ENCODE measurements at places on chromosomes 2 and 18.

DNA sequence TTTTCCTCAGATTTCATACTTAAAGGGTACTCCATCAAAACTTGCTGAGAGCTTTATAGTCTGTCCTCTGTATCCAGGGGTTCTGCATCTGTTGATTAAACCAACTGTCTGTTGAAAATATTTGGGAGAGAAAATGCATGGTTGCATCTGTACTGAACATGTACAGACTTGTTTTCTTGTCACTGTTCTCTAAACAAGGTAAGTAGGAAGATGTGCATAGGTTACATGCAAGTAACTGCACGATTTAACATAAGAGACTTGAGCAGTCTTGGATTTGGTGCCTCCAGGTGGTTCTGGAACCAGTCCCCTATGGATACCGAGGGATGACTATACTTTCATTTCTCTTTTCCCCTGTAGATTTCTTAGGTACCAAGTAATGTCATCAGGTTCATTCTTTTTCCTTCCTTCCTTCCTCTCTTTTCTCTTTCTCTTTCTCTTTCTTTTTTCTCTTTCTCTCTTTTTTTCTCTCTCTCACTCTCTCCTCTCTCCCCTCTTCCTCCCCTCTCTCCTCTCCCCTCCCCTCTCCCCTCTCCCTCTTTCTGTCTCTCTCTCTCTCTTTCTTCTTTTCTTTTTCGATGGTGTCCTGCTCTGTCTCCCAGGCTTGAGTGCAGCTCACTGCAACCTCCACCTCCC, 23.2 kb downstream of the ADNP2 start:
- no peak for DNase-seq

- DNase-seq: no peak
These were observed 69.3 kb downstream of the ALPK2 start for GRCh38 chr18:58559427-58560186.

DNA sequence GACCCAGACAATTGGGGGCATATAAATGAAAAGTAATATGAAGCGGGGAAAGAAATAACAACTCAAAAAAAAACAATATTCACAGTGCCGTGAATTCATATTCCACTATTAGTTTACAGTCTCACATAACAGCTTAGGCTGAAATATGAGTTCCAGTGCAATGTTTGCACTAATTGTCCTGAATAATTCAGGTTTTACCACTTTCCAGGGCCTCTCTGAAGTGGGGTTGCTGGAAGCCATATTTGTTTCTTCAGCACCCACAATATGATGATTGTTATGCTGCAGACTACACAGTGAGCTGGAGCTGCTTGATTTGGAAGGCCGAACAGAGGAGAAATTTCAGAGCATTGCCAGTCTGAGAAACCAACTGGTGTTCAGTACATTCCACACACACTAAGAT, 894.5 kb upstream of the ACVR2A start:
- no peak for DNase-seq

DNA sequence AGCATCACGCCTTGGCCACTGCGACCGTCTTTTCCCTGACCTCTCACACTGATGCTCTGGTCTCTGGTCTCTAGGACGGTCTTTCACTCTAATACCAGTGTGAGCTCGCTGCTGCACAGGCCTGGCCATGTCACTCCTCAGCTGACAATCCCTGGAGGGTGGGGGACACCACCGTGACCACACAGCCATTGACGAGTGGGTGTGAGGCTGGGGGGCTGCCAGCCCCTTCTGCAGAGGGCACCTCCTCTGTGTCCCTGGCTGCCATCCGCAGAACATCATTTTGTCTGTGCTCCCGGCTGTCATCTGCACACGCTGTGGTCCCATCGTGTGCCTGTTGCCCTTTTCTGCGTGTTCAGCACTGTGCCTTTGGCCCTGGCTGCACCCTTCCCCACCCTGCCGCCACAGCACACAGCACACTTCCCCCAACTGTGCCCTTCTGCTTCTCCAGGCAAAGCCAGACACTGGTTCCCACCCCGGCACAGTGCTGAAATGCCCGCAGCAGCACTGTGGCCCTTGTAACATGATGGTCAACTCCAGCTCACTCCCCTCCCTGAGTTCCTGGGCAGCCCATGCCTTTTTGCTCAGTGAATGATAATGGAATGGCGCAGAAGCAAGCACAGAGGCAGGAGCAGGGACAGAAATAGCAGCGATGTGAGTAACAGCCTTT, 30.4 kb upstream of the INHBB start:
- no peak for DNase-seq

- no peak for DNase-seq
These were observed 294.7 kb upstream of the HS6ST1 start for GRCh38 chr2:128613351-128613750.

DNA sequence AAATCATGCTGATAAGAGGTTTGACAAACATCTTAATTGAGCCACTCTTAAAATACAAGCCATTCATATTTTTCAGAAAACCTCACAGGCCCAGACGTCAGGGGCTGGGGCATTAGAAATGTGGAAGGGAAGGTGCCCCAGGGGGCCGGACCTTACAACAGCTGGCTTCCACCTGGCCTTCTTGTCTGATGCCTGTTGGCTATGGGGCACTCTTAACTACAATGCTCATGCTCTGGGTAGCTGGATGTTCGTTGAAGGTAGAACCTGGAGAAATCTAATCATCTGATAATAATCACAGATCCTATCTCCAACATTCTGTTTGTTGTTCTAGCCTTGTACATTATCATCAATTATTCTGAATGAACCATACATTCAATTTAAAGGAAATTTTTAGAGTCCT, 156.9 kb upstream of the SOX11 start:
- DNase-seq: no peak

DNA sequence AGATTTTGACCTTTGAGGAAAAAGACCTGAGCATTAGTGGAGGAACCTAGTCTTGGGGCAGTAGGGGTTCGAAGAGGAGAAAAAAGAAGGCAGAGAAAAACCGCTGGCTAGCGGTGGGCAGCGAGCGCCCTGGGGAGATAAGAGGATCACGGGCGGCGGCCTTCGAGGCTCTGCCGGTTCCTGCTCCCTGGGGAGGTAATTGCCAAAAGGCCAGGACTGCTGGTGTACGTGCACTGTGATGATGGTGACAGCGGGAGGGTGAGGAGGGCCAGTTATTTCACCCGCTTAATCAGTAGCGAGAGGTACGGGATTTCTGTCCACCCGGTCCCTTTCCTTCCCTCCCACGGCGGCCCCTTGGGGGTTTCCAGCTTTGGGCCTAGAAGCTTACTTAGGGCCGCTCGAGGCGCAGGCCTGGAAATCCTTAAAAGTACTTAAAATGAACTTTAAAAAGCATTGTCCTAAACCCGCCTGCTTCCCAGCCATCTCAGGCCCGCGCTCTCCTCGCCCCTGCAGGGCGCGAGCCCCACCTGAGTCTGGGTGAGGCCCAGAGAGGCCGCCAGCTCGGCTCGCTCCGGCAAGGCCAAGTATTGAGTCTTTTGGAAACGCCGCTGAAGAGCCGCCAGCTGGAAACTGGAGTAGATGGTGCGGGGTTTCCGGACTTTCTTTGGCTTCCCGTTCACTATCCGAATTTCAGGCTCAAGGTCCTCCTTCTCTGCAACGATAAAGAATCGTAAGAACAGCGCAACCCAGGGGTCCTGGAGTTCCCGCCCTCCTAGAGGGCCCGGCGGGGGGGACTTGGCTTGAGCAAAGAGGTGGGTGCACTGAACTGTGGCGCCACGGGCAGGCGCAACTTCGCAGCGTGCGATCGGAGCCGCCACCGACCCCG, 1.5 kb downstream of the DLX2 start:
- DNase-seq: no peak

DNA sequence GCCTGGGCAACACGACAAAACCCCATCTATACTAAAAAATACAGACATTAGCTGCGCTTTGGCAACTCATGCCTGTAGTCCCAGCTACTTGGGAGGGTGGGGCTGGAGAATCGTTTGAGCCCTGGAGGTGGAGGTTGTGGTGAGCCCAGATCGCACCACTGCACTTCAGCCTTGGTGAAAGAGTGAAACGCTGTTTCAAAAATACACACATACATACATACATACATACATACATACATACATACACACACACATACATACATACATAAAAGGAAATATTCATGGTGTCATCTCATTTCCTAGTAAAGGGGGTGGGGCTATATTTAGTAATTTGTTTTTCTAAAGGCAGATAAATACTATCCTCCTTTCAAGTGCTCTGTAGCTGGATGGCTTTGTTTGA, 205.1 kb downstream of the PARD3B start:
- DNase-seq: no peak

GRCh38 chr2:7773362-7774360, 856.4 kb downstream of the RNF144A start:
- DNase-seq: no peak

DNA sequence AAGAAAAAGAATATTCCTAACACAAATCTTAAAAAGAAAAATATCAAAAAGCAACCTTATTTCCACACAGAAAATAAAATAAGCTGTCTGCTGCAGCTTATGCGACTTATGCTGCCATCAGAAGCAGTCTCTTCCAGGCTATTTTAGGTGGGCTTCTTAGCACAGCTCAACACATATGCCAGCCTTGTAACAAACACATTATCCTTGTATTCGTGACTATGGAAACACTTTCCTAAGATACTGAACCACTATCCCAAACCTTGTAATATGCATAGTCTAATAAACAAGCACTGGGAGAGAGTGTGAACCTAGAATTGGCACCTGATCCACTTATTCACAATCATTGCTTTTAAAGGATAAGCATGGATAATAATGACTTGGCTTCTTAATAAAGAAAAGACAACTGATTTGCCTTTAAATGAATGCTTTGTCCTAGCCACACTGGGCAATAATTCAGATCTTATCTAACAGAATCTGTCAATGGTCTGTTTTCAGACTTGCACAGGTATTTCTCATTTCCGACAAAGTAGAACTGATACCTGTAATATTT, 40.0 kb upstream of the RNU4ATAC start:
- no peak for DNase-seq

- no peak for DNase-seq
These were observed 621.7 kb downstream of the TMEM182 start for GRCh38 chr2:103383541-103383940.

- no peak for DNase-seq
These were observed 49.2 kb downstream of the TRPM8 start for GRCh38 chr2:233966388-233966787.

DNA sequence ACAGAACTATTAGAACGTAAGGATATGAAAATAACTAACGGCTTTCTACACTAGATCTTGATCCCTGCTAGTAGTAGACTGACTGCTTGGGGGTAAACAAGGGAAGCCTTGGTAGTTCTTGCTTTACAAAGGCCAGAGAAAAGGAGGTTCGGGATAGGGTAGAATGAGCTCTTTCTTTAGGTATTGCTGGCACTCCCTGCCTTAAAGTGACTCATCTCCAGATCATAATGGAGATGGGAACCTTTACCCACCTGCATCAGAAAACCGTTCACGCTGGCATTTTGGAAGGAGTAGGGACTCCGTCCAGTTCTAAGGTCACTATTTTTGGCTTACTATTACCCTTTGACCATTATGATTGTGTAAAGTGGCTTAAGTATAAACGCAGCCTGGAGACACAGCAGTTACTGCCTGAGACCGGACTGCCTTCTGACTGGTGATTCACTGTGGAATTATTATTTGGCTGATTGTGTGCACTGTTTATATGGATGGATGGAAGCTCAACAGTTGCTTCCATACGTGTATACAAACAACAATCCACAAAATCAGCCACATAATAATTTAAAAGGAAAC, 482.5 kb downstream of the STK39 start:
- DNase-seq: no peak

DNA sequence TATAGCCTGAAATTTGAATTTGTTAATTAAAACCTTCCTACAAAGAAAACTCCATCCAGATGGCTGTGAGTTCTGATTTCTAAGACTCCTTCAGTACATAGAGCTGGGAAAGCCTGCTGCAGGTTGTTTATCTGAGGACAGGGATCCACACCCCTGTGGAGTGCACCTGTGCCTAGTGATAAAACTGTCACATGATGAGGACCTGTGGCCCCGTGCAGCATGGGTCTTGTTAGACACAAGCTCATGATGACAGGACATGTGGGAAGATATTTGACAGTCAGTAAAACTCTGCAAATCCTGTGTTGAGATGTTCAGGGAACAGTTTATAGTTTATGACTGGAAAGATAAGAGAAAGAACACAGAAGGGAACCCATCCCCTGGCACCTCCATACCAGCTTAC, 133.2 kb upstream of the TMEM18 start:
- DNase-seq: no peak

DNA sequence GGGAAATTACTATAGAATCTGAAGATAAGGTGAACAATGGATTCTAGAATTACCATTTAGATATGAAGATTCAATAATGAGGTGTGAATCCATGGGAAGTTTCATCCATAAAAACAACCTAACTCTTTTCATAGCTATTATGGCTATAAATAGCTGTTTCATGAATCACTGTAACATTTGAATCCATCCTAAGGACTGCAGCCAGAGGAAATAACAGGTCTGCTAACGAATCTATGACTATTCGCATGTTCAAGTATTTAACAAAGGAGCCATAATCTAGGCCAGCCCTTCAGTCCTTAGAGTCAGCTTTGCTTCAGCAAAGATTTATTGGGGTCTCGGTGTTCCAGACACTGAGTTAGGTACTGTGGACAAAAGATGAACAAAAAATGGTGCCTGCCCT, 87.1 kb downstream of the MYOM1 start:
- DNase-seq: no peak

DNA sequence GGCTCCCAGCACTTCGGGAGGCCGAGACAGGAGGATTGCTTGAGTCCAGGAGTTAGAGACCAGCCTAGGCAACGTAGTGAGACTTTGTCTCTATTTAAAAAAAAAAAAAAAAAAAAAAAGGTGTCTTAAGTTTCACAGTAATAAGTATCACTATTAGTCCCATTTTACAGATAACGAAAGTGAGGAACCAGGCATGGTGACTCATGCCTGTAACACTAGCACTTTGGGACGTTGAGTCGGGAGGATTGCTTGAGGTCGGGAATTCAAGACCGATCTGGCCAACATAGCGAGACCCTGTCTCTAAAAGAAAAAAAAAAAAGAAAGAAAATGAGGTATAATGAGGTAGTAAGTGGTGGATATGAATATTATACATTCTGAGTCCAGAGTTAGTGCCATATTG, 2.5 kb downstream of the KCNJ13 start:
- no peak for DNase-seq

GRCh38 chr18:26657631-26658581, 109.6 kb upstream of the KCTD1 start:
- no peak for DNase-seq

- DNase-seq: no peak
These were observed 1388.8 kb downstream of the DSC3 start for GRCh38 chr18:29653671-29654215.

- DNase-seq: no peak
These were observed 26.0 kb downstream of the ZNF804A start for GRCh38 chr2:184624311-184624710.

DNA sequence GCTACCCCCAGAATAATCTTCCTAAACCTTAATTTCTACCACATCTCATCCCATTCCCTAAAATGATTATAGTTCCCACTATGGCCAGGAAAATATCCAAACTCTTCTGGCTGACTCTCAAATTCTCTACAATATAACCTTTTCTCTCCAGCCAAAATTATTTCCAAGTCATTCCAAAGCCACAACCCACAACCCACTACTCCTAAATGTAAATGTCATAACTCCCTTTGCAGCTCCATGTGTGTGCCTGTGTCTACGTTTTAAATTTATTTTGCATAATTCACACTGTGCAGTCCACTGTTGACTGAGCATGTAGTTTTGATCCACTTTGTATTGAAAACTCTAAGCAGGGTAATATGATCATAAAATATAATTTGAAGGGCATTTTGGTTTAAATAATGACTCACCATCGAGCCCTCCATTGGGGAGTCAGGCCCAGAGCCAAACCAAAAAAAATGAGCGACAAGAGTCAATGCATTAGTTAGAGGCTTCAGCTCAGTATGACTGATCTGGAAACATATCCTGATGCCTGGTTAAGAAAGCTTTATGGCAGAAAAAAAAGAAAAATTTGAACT, 171.0 kb downstream of the AFF3 start:
- no peak for DNase-seq

GRCh38 chr2:127985735-127986134, 42.1 kb downstream of the SAP130 start:
- DNase-seq: no peak

All from NCI-H1092 (cell line).